ENCODE measurements at places on chromosomes 3 and 15.

GRCh38 chr15:33163816-33164215 is 30.7 kb downstream of the FMN1 start:
- DNase-seq, result no peak

DNA sequence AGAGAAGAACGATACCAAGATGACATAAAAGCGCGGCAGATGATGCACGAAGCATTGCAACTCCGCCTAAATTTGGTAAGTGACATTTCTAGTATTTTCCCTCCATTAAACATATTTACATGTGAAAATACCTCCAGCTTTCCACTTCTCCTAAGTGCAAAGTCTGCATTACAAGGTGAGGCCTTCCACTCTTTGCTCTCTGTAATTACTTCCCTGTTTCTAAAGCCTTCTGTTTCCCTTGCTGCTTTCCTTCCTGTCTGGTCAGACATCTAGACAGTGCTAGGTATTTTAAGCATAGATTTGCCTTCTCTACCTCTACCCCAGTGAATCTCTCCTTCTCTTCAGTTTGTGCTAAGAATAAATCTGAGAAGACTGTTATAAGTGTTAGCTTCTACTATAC is 1.9 kb downstream of the P2RY12 start:
- no peak for DNase-seq

DNA sequence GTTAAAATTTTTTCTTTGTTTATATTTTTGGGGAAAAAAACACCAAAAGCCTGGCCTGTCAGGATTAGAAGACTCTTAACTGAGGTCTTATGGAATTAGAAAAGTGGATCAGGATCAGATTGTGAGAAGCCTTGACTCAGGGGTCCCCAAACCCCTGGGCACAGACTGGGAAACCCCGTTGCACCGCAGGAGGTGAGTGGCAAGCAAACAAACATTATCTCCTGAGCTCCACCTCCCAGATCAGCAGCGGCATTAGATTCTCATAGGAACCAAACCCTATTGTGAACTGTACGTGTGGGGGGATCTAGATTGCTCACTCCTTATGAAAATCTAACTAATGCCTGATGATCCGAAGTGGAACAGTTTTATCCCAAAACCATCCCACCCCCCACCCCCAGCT is 117.2 kb downstream of the TCF12 start:
- no peak for DNase-seq

- DNase-seq, result no peak
Observed at GRCh38 chr15:76972389-76973361, 22.3 kb upstream of the PSTPIP1 start.

- no peak for DNase-seq
Observed at GRCh38 chr3:124843506-124844177, 43.5 kb downstream of the ITGB5 start.

All from stimulated activated CD8-positive, alpha-beta memory T cell treated with anti-CD3 and anti-CD28 coated beads, Interleukin-15, amount 100 ng/mL, for 4 hours (primary cell).